ENCODE measurements at places on chromosomes 3 and 15. TPM values are rescaled to one million over a fixed set of nuclear protein-coding genes. Genes with fewer than 3 reads are reported as not detected.

The P2RY14 gene
- not detected for total RNA-seq

The LMCD1 gene
- total RNA-seq: 71.6 TPM

The RGMA gene
- 0.19 TPM for total RNA-seq

The GPR171 gene
- not detected for total RNA-seq

The GUCA1C gene
- not detected for total RNA-seq

The CHST13 gene
- total RNA-seq: 0.50 TPM

The GADL1 gene
- not detected for total RNA-seq

The CSPG4 gene
- 0.06 TPM for total RNA-seq

The FANCI gene
- 48.9 TPM for total RNA-seq

The PAQR5 gene
- 88.0 TPM for total RNA-seq

The WNT7A gene
- 0.19 TPM for total RNA-seq

The GPR15 gene
- not detected for total RNA-seq

The IL17RD gene
- total RNA-seq: 1.3 TPM

The GABRR3 gene
- total RNA-seq: not detected

The TMCO5A gene
- not detected for total RNA-seq

The SST gene
- total RNA-seq: not detected

The ARRDC4 gene
- 0.19 TPM for total RNA-seq

The CCR1 gene
- not detected for total RNA-seq

The ZNF592 gene
- 21.2 TPM for total RNA-seq

Data from A549 treated with CORT108297 at 1 μM for 4 hours (cell line).